Activated T-cell treated with anti-CD3 and anti-CD28 coated beads, Interleukin-2, amount 50 U/mL, for 72 hours (primary cell): ENCODE measurements at places on chromosomes 2 and 18.
A peak's percentile ranks its signal among the peaks of the same experiment; 100 is the strongest.

DNA sequence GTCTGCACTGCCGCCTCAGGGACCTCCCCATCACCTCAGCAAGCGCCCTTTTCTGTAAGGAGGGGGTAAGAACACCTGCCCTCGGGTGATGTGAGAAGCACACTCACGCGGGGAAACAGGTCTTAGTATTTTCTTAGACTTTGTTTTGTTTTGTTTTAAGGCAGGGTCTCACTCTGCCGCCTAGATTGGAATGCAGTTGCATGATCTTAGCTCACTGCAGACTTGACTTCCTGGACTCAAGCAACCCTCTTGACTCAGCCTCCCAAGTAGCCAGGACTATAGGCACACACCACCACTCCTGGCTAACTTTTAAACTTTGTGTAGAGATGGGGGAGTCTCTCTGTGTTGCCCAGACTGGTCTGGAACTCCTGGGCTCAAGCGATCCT lies 37.1 kb downstream of the RAMP1 start:
- H3K4me3 ChIP-seq, result no peak overlapping the region
- DNase-seq, result no peak
- H3K27ac ChIP-seq, result no peak overlapping the region
- H3K4me1 ChIP-seq, result peaks cover 27% of the 10 kb centered on the region

DNA sequence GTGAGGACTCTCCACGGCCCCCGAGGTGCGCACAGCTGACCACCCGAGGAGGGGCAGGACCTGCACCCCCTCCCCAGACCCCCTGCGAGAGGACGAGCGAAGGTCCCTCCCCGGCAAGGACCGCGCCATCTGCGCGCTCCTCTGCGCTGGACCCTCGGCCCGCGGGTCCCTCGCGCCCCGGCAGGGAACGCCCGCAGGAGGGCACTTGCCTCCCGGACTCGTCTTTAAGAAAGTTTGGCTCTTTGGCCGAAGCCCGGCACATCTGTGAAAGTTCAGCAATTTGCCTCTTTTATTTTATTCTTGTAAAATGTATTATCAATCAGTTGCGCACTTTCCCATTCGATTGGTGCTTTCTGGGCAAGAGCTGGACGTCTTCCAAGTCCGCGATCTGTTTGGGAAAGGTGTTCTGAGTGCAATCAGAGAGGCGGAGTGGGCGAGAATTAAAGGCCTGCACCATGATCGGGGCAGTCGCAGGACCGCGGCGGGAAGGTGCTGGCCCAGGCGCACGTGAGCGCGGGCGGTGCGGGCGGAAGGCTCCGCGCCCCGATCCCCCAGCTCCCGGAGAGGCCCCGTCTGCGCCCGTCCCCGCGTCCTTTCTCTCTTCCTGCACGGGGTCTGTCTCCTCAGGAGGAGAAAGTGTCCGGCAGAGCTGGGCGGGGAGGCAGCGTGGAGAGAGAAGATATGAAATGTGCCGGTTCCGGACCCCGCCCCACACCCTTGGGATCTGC lies 1.6 kb upstream of the ALKAL2 start:
- H3K4me1 ChIP-seq, result no peaks in the 10 kb centered on the region
- H3K36me3 ChIP-seq, result no peaks in the 10 kb centered on the region
- no peak for DNase-seq
- H3K27me3 ChIP-seq, result peaks cover 52% of the 10 kb centered on the region
- peak overlapping the region; percentile 69 for H3K4me3 ChIP-seq

DNA sequence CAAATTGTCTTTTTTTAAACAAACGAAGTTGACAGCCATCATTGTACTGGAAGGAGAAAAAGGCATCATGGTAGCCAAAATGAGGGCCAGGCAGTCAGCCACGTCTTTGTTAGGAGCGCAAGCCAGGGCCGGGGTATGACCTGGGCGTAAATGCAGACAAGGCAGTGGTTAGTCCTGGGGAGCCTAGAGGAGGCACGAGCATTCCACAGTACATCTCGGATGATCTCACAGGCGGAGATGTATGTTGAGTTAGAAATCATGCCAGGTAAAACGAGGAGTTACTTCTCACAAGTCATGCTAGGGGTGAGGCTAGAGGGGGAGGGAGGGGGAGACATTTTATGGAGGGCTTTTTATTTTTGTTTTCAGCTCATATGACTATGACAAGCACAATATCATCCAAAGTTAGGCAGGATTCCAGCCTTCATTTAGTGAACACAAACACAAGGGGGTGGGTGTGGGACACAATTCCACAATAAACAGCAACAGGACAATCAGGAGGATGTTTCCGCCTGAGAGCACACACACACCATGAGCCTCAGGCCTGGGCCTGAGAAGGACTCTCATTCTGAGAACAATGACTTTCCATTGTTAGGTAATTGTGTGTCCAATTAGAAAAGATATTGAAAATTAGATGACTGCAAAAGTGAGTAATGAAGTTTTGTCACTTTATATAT lies 64.4 kb upstream of the PGAP1 start:
- H3K27me3 ChIP-seq, result no peaks in the 10 kb centered on the region
- peaks cover 72% of the 10 kb centered on the region for H3K4me1 ChIP-seq

GRCh38 chr2:222960126-222960525 lies 91.9 kb upstream of the KCNE4 start:
- DNase-seq, result no peak
- H3K4me1 ChIP-seq, result peaks cover 9% of the 10 kb centered on the region
- peaks cover 9% of the 10 kb centered on the region for H3K27me3 ChIP-seq
- peak overlapping the region; percentile 24 for H3K27ac ChIP-seq
